Stimulated activated CD4-positive, alpha-beta T cell treated with anti-CD3 and anti-CD28 coated beads, Interleukin-15, amount 100 ng/mL, for 24 hours (primary cell): ENCODE measurements at places on chromosomes 3 and 15.

DNA sequence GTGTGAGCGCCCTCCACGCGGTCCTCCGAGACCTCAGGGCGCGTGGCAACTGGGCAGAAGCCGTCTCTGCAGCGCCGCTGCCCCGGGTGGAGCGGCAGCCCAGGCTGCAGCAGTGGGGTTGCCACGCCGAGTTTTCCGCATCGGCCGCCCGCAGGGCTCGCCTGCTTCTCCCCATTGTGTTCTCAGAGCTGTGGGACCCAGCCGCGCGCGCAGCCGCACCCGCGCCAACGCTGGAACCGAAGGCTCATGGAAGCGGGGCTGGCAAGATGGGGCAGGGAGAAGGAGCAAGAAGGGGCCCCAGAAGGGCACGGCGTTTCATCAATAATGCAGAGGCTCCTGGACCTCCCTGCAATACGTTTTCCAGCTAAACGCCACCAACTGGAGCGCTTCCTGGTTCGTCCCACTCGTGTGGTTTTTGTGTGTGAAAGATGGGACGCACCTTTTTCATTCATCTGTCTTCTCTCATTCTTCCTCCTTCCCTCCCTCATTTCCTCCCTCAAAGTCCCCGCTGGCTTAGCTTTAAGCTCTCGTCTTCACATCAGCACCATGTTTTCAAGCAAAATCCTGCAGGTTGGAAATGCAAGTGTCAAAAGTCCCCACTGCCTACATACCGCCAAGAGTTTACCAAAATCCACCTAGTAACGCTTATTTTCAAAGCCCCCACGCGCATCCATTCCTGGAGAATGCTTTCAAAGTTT lies 1.2 kb downstream of the ROBO1 start:
- DNase-seq: no peak

- no peak for DNase-seq
These were observed 63.9 kb upstream of the TRIM42 start for GRCh38 chr3:140614001-140614400.

DNA sequence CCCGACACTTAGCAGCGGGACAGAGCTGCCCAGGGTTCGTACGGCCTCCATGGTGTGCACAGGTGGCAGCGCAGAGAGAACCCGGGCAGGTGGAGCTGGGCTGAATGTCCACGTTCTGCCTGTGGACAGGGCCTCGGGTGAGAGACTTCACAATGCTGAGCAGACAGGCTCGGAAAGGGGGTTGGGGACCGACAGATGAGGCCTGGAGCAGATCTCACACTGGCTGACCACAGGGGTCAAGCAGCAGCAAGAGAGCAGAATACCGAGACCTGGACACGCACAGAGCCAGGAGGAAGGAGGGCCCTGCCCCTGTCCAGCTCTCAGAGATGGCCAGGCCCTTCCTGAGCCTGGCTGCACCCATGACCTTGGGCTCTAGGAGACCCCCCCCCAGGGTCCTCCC lies 83.0 kb downstream of the VGLL4 start:
- no peak for DNase-seq

- no peak for DNase-seq
These were observed 427.3 kb downstream of the MFSD1 start for GRCh38 chr3:159229116-159229680.

- no peak for DNase-seq
These were observed 427.4 kb downstream of the LPP start for GRCh38 chr3:188581365-188581764.

DNA sequence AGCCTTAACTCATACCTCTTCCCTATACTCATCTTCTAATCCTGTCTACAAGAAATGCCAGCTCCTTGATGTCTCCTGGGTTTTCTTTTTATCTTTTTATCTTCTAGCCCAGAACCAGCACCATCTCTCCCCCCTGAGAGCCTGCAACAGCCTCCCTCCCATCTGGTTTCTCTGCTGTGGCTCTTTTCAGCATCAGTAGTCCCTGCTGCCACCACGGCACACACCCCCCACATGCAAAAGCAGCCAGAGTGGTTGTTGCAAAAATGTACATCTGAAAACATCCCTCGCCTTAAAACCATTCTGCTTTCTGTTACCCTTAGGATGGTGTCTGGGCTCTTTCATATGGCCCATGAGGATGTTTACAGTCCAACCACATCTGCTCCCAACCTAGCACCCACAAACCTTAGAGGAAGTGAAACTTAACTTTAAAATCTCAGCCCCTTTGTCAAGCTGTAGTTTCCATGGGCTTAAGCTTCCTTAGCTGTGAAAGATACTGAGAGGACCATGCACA lies 775 bp downstream of the TTC21A start:
- DNase-seq: peak; percentile 14
